ENCODE measurements at places on chromosomes 3 and 15.
A peak's percentile ranks its signal among the peaks of the same experiment; 100 is the strongest.

DNA sequence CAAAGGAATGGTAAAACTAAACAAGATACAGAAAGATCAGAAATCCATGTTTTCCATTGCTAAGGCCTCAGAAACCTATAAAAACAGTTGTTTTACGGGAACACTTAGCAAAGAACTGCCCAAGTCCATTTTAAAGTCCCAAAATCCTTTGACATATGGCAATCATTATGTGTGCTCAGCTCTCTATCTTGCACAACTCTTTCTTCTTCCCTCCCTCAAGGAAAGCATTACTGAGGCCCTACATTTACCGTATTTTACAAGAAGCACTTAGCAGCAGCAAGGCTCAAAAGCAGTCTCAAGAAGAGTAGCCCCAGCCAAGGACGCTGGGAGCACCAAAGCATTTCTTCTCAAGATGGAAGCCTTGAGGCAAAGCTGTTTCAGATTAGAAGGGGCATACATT is 169.6 kb upstream of the LRTM1 start:
- no peak for DNase-seq

DNA sequence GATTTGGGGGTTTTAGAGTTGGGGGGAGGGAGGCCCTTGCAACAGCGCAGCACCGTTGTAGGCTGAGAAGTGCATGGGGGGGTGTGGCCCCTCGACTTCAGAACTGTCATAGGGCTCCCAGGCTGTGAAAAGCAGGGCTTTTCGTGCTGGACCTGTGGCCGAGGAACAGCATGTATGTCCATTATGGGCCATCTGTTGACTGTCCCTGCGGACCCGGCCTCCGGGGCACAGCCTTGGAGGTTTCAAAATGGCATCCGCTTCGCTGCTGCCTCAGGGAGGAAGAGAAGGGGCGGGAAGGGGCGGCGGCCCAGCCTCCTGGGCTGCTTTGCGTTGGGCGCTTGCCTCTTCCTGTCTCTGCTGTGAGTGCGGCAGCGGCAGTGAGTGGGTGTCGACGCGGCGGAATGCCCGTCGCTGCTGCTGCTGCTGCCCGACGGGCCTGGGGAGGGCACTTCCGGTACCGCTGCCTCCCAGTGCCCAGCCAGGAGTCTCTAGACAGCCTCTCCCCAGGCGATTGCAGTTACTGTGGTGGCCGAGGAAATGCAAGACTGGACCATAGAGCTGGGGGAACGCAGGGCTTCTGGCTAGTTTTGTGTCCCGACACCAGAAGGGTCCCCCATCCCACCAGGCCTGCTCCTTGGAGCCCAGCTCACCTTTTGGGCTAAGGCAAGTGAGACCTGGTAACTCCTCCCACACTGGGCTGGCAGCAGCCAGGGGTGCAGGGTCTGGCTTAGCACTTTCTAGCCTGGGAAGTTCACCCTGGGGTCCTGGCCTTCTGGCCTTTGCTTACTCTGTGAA is 1.9 kb downstream of the GNAI2 start:
- DNase-seq = peak; percentile 92

GRCh38 chr3:125525153-125525552 is 5.2 kb upstream of the SNX4 start:
- DNase-seq = no peak

DNA sequence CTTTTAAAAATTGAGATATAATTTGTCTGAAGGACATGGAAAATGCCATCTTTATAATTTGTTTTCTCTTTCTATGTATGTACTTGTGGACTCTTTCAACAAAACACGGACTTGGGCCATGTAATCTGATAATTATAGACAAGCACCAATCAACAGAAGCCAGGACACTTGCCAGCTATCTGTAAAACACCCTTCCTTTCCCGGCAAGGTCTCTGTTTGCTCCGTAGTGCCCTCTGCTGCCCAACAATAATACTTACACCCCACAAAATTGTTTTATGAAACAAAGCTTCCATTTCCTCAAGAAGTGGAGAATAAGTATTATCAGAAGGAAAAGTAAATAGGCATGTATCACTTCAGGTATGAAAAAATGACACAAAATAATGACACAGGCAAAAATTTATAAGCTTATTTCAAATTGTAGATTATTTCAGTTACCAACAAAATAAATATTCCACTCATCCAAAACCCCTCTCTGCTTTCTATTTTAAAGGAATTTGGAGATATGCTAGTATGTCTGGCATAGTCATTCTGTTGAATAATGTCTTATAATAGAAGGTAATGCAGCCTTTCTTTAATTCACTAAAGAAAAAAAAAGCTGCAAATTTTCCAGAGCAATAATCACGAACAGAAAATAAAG is 32.8 kb downstream of the MYH15 start:
- DNase-seq = peak; percentile 29

GRCh38 chr15:33678176-33678575 is 290.1 kb upstream of the CHRM5 start:
- DNase-seq = no peak

- DNase-seq = no peak
Observed at GRCh38 chr15:43913026-43913780, 86.4 kb downstream of the WDR76 start.

- no peak for DNase-seq
Observed at GRCh38 chr3:11543141-11543947, 100.4 kb downstream of the VGLL4 start.

- no peak for DNase-seq
Observed at GRCh38 chr3:41178576-41178975, 20.7 kb upstream of the CTNNB1 start.

- DNase-seq = peak; percentile 25
Observed at GRCh38 chr3:98343647-98344507, 9.8 kb upstream of the OR5K4 start.

DNA sequence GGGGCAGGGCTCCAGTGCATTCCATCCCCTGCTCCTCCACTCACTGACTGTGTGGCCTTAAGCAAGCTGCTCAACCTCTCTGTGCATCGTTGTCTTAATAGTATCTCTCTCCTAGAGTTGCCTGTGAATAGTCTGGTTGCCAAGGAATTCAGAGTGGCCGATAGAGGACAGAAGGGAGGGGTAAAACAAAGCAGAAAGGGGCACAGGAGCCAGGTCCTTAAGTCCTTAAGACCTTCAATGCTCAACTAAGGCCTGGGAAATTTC is 13.7 kb upstream of the CYP11A1 start:
- DNase-seq = no peak

DNA sequence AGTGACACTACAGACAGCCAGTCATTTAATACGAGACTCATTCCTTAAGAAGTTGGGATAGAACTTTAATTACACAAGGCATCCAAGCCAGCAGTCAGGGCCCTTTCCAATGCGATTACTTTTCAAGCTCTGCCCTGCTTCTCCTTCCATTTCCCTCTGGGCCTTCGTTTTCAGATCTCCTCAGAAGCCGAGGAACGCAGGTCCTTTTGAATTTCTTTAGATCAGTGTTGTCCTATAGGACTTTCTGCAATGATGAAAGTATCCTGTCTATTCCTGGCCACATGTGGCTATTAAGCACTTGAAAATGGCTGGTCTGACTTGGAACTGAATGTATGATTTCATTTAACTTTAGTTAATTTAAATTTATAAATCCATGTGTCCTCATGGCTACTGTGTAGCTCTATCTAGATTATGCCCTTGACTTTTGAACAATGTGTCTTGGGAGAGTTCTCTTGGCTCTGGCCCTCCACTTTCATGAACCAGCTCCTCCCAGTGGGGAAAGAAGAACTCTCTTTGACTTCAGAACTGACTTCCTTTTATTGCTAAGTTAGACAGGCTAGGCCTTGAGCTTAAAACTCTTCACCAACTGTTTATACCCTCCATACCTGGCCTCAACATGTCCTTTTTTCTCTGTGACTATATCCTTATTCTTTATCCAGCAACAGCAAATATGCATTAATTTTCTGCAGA is 22.6 kb downstream of the TGFBR2 start:
- DNase-seq = no peak

DNA sequence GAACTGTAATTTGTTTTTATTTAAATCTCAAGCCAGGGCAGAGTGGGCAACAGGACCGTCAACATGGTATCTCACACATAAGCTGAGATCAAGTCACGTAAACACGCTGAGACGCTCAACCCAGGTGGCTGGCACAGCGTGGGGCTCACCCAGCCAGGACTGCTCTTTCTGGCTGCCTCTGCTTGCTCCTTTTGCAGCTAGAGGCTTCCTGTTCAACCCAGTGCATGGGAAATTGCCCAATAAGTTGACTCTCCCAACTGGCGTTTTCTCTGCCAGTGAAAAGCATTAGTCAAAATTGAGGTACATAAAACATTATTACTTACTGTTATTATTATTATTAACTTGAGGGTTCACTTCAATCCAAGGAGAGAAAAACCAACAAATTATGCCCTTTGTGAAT is 398.1 kb downstream of the NR2F2 start:
- DNase-seq = no peak

GRCh38 chr3:180359061-180359952 is 242.7 kb upstream of the TTC14 start:
- DNase-seq = no peak

DNA sequence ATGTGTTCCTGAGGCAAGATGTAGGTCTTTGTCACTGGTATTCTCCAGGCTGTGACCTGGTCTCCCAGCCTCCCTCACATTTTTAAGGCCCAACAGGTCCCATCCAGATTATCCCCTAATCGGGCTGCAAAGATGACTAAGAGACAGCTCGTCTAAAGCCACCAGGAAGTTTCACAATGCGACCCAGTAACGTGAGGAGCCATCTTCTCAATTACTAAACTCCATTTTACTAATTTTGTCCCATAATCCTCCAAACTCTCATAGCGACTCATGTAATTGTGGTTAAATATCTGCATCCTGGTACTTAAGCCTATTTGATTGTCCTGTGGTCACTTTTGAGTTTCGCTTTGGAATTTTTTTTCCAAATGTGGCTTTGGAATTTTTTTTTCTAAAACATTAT is 8.7 kb upstream of the PLA2G4F start:
- DNase-seq = no peak

DNA sequence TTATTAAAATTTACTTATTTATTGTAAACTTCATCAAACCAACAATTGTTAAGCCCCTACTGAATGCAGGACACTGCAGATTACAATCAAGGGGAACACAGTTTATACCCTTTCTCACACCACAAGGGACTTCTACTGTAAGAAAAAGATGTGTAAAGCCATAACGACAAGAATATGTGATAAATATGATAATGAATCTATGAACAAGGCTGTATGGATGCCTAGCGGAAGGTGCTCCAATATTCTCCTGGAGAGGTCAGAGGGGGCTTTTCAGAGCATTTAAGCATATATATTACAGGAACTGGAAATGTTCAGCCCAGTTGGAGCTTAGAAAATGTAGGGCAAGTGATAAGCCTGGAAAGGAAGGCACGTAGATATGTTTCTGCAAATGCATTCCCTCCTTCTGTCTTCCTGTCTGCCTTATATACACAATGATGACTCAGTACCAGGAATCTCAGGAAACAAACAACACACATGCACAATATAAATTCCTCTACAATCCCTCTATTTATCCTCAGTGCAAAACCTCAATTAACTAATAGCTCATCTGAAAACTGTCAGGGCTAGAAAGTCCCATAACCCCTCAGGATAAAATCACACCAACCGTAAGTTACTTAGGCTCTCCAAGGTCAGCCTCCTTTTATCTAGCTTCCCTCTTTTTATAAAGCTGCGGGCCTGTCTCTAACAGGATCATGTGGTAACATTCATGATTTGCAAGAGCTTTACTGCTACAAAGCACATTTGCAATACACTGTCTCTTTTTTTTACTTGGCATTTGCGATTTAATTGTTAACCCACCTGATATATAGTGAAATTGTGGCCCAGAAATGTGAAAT is 393.1 kb downstream of the LPP start:
- no peak for DNase-seq

DNA sequence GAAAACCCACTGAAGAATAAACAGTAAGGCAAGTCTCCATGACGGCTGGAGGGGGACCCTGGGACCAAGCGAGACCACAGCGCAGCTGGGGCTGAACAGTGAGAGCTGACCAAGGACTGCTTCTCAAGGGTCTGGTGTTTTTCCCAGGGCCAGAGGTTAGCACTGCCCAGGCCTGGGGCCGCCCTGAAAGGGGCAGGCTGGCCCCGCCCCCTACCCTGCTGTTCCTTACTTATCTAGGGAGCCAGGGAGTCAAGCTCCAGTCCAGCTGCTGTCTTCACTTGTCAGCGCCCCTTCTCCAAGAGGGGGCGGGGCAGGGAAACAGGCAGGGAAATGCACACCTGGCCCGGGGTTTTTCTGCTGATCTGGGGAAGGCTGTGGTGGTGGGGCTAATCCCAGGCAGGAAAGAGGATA is 51.6 kb upstream of the HACD2 start:
- DNase-seq = no peak

DNA sequence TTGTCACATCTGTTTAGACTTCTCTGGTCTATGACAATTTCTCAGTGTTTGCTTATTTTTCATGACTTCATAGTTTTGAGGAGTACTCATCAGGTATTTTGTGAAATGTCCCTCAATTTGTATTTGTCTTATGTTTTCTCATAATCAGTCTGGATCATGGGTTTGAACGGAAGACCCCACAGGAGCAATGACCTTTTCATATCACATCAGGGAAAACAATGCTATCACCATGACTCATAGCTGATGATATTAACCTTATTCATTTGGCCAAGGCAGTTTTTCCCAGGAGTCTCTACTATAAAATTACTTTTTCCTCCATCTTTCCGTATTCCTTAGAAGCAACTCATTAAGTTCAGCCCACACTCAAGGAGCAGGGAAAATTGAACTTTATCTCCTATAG is 32.7 kb downstream of the AADACL2 start:
- DNase-seq = no peak

GRCh38 chr3:52188556-52188955 is 9.4 kb upstream of the ALAS1 start:
- no peak for DNase-seq

GRCh38 chr3:120497818-120498217 is 47.0 kb upstream of the FSTL1 start:
- DNase-seq = no peak

- DNase-seq = no peak
Observed at GRCh38 chr15:91192690-91193377, 92.8 kb downstream of the SV2B start.

GRCh38 chr3:31978553-31978952 is 2.5 kb downstream of the OSBPL10 start:
- DNase-seq = no peak

GRCh38 chr3:57791245-57791644 is 35.1 kb downstream of the SLMAP start:
- no peak for DNase-seq

GRCh38 chr15:42921342-42921731 is 759 bp upstream of the TTBK2 start:
- peak; percentile 9 for DNase-seq

GRCh38 chr3:49454458-49454857 is 15.6 kb upstream of the DAG1 start:
- DNase-seq = no peak

- no peak for DNase-seq
Observed at GRCh38 chr15:33963831-33964664, 4.2 kb upstream of the CHRM5 start.

GRCh38 chr3:172530101-172530561 is 6.9 kb upstream of the TNFSF10 start:
- no peak for DNase-seq

Data from naive thymus-derived CD8-positive, alpha-beta T cell (primary cell).